ENCODE measurements at places on chromosomes 6 and 20.

DNA sequence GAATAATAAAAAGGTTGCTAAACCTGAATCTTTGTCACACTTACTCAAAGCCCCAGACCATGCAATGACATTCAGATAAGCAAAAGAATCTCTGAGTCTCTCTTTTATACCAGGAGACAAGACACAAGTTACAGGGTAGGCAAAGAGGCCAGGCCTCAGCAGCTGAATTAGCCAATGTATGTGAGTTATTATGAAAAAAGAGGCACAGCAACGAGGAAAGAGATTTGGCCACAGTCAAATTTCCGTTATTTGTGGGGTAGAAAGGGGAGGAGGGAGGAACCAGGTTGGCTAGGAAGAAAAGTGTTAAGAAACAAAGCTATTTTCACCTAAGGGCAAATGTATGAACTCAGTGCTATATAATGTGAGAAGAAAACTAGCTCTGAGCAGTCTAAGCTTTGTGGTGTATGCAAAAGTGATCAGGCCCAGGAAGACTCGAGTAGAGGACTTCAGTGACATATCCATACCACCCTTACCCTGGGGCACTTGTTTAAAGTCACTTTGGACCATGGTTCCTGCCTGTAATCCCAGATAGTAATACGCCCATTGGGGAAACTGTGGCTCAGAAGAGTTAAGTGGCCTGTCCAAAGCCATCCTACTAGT, 19.1 kb downstream of the IPCEF1 start:
- DNase-seq = no peak

GRCh38 chr6:79824202-79824601, 123.2 kb downstream of the ELOVL4 start:
- DNase-seq = no peak

DNA sequence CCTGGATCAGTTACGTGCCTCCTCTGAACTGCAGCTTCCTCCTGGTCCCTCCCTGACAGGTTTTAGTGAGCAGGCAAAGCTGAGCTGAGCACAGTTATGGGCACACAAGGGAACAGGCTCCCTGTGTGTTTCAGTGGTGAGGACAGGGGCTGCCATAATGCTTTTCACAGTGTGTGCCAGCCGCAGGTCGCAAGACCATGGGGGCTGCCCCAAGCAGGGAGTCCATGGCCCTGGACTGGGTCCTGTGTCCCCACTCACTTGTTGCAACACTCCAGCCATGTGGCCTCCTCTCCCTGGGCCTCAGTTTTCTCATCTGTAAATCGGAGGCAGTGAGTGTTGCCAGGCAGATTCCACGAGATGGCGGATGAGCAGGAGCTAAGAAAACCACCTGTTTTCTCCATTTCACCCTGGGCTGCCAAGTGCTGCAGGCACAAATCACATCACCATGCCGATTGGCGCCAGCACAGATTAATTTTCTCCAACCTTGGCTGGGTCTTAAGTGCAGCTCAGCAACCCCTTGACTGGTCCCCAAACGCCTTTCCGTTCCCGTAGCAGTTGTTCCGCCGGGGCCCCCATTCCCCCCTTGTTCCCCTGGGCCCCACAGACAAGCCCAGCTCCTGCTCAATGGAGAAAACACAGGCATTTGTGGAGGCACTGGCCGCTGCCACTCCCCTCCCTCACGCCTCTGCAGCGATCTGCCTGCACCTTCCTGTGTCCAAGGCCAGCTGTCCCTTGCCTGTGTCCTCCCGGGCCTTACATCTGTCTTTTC, 57.1 kb upstream of the NNAT start:
- DNase-seq = no peak

DNA sequence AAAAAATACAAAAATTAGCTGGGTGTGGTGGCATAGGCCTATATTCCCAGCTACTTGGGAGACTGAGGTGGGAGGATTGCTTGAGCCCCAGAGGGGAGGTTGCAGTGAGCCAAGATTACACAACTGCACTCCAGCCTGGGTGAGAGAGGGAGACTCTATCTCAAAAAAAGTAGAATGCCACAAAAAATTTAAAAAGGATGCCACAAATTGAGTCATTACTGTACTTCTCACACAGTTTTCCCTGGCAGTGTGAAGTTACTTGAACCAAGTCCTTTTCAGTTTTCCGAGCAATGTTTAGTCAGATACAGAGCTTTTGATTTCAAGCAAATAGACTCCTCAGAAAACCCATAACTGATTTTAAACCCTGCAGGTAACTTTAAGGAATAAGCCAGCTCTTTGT, 53.3 kb downstream of the TNFRSF21 start:
- DNase-seq = no peak

GRCh38 chr6:43457643-43458042, 2.3 kb upstream of the DLK2 start:
- DNase-seq = no peak

- peak; percentile 32 for DNase-seq
Measured at GRCh38 chr6:111565326-111566221, 40.1 kb downstream of the TRAF3IP2 start.
